ENCODE measurements at places on chromosomes 3 and 15.

- DNase-seq, result no peak
Measured at GRCh38 chr3:177646749-177647148, 449.5 kb upstream of the TBL1XR1 start.

DNA sequence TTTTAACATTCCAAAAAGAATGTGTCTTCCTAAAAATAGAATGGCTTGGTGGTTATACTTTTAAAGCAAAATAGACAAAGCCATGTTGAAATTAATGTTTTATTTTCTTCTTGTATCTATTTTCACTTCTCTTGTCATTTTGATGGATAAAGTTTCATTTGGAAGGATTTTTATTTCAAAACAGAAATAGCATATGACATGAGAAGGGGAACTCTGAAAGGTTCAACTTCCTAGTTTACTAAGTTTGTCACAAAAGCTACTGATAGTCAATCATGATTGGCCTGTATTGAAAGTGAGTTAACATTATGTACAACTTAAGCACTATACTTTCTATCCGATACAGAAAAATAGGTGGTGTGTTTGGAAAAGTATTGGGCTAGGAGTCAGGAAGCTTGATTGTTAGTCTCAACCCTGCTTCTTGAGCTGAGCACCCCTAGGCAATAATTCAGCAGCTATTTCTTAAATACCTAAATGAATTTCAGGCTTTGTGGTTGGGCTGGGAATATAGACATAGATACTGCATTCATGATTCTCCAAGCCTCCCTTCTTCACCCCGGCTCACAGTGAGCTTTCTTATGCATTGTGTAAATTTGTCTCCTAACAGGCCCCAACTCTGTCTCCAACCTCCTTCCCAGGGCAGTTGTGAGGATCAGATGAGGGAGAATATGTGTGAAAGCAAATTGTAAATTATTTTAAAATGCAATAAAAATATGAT lies 46.9 kb upstream of the CSPG4 start:
- no peak for DNase-seq

DNA sequence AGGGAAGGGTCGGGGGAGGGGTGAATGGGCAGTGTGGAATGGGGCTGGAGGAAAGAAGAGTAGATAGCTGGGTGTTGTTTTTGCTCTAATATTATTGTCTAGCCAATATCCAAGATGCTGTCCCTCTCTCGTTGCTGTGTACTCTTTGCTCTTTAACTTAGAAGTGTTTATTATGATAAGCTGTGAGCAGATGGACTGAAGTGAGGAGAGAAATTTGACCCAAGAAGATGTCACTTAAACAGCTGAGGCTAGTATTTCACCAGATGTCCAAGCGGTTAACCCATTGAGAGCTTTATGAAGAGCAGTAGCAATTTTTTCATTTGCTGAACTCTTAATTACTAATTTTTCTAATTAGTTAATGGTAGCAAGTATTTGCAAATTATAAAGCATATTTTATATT lies 212.2 kb upstream of the TP63 start:
- no peak for DNase-seq

DNA sequence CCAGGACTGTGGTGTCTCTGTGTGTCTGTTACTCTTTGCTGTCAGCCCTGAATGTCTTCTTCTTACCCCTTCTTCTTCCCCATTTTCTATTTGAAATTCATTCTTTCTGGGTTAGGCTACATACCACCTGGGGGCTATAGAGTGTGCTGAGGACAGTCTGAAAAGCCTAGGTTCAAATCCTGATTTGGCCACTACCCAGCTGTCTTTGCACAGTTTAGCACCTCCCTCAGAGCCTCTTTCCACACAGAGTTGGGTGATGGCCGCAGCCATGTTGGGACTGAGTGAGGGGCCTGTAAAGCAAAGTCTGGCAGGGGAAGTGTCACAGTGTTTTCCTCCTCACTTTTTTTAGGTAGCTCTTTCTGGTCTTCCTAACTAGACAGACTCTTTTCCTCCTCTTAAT lies 113.7 kb downstream of the CHCHD6 start:
- no peak for DNase-seq

GRCh38 chr3:185648396-185648795 lies 62.3 kb downstream of the SENP2 start:
- no peak for DNase-seq

GRCh38 chr15:74523982-74524381 lies 17.0 kb upstream of the ARID3B start:
- DNase-seq, result no peak

- DNase-seq, result no peak
Measured at GRCh38 chr3:51944451-51945021, 2.4 kb downstream of the PARP3 start.

- DNase-seq, result no peak
Measured at GRCh38 chr3:42697289-42698051, 5.1 kb downstream of the HHATL start.

- no peak for DNase-seq
Measured at GRCh38 chr3:52136513-52136912, 17.7 kb downstream of the POC1A start.

DNA sequence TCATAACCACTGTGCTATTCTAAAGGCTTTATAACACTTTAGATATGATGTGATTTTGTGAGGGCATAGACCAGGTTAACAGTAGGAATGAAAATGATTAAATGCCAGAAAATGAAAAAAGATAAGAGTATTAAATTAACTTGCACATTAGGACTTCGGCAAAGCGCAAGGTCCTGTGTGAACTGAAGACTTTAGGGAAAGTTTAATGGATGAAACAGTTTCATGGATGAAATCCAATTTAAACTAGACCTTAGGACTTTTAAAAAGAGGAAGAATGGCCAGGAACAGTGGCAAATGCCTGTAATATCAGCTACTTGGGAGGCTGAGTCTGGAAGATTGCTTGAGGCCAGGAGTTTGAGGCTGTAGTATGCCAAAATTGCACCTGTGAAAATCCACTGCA lies 8.7 kb downstream of the SLMAP start:
- no peak for DNase-seq

DNA sequence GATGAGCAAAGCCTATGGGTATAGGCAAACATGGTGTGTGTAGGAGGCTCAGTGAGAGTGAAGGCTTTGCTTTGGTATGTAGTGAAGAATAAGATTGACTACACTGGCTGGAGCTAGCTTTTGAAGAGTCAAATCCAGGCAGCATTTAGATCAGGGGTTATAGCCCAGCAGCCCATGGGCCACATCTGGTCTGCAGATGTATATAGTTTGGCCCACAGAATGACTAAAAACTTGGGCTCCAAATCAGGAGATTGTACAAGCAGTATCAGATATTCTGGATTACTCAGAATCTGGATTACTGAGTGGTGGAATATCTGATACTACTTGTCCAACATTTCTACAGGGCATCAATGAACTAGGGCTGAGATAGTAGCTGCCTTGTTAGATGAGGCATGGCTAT lies 92.9 kb upstream of the FGF7 start:
- DNase-seq, result no peak

DNA sequence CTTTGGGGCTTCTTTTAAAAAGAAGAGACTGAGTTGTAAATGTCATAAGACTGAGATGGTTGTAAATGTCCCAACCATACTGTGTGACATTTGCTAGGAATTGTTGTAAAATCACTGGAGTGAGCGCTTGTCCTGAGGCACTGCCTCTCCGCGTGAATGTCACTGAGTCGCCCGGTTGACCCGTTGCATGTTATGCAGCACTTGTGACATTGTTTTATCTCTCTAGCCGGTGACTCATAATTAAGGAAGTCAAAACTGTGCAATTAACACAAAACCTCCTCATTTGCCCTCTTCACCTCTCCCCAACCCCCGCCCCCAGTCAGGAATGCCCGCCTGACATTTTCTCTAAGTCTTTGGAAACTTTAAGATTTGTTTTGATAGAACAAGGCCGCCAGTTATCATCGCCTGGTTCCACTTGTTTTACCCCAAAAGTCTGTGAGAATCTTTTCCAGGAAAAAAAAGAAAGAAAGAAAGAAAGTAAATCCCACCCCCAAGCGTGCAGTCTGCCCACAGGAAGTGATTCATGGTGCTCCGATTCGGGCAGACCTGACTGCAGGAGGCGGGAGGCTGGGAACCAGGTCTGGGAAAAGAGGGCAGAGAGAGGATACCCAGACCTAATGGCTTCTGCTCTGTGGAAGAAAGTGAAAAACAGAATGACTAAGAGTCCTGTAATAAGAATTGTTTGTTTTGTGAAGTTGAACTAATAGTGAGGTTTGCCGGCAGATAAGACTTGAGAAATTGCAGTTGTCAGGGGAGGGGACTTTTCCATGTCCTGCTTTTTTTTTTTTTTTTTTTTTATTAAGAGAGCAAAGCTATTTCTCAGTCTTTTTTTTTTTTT lies 84.8 kb downstream of the SMAD3 start:
- DNase-seq, result no peak

DNA sequence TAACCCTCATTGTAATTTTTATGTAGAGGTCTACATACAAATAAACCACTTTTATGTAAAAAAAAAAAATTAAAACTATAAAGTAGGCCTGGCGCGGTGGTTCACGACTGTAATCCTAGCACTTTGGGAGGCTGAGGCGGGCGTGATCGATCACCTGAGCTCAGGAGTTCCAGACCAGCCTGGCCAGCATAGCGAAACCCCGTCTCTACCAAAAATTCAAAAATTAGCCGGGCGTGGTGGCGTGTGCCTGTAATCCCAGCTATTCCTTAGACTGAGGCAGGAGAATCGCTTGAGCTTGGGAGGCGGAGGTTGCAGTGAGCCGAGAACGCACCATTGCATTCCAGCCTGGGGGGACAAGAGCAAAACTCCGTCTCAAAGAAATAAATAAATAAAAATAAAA lies 766 bp upstream of the SLC12A6 start:
- DNase-seq, result no peak

DNA sequence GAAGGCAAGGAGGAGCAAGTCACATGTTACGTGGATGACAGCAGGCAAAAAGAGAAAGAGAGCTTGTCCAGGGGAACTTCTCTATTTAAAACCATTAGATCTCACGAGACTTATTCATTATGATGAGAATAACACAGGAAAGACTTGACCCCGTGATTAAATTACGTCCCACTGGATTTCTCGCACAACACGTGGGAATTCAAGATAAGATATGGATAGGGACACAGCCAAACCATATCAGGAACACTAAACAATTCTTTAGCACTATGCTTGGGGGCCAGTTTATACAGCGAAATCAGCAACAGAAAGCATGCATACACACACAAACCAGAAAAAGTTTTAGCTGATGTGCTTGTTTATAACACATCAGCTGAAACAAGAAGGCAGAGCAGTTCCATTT lies 704.2 kb downstream of the OTOL1 start:
- no peak for DNase-seq

DNA sequence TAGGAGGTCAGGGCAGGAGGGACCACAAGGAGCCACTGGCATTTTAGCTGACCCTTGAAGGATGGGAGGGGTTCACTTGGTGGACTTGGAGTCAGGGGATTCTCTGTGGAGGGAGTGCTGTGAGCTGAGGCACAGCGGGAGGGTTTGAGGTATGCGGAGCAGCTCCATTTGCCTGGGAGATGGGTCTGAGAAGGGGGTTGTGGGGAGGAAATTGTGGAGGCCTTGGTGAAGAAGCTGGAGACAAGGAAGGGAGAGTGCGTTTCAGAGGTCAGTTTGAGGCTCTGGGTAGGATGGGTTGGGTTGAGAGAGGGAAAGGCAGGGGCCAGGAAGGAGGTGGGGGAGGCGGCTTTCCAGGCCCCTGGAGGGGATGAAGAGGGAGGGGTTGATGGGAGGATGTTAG lies 20.2 kb downstream of the PLEKHO2 start:
- no peak for DNase-seq

DNA sequence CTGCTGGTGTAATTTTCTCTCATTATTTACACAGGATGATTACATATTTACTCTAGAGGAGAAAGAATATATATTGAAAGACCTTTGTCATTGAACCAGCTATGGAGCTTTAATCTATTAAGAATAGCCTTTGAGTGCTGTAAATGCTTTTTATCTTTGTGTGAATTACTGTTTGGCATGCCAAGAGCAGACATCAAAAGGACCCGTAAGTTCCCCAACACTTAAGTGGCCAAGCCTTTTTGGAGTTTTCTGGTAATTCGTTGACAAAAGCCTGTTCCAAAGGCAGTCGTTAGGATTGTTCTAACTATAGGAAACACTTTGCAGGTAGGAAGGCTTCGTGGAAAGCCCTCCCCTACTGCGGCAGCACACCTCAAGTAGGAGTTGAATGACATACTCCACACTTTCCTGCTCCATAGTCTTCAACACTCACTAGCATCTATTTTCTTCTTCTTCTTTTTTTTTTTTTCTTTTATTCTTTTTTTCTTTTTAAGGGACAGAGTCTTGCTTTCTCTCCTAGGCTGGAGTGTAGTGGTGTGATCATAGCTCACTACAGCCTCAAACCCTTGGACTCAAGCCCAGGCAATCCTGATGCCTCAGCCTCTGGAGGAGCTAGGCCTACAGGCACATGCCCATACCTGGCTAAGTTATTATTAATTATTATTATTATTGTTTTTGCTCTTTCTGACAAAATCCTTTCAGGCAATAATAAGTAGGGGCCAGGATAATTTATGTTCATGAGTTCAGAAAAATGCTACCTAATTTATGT lies 98.6 kb downstream of the SUCNR1 start:
- no peak for DNase-seq

- no peak for DNase-seq
Measured at GRCh38 chr3:21944251-21944650, 193.2 kb upstream of the ZNF385D start.

- DNase-seq, result no peak
Measured at GRCh38 chr3:52454938-52455282, 494 bp upstream of the NISCH start.

- no peak for DNase-seq
Measured at GRCh38 chr3:180362081-180362480, 239.9 kb upstream of the TTC14 start.

GRCh38 chr3:114721864-114722263 lies 425.2 kb downstream of the ZBTB20 start:
- DNase-seq, result no peak

DNA sequence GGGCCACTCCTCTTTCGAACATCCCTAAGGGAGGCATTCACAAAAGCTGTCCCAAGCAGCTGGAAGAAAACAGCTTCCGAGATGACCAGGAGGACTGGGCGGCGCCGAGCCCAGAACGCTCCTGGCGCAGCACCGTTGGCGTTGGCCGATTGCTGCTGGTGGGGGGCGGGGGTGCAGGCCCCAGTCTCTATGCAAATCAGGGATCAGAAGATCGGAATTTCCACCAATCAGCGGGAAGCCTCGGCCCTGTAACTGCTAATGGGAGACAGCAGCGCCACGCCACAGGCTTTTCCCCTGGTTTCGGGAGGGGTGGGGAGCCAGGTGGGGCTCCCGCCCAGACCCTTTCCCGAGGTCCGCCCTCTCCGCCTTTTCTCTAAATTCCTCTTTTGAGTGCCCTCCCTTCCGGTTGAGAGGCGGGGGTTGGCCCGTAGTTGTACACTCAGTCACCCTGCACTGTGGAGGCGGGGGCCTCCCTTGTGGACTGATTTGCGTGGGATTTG lies 27.0 kb downstream of the HMCES start:
- no peak for DNase-seq
